Fibroblast of skin of right biceps (primary cell): ENCODE measurements at places on chromosomes 1 and 21.

GRCh38 chr1:218395916-218396315 lies 50.8 kb downstream of the TGFB2 start:
- no peak for DNase-seq

GRCh38 chr1:241677201-241677600 lies 25.1 kb downstream of the WDR64 start:
- no peak for DNase-seq

GRCh38 chr1:156809281-156809680 lies 7.4 kb downstream of the SH2D2A start:
- no peak for DNase-seq

DNA sequence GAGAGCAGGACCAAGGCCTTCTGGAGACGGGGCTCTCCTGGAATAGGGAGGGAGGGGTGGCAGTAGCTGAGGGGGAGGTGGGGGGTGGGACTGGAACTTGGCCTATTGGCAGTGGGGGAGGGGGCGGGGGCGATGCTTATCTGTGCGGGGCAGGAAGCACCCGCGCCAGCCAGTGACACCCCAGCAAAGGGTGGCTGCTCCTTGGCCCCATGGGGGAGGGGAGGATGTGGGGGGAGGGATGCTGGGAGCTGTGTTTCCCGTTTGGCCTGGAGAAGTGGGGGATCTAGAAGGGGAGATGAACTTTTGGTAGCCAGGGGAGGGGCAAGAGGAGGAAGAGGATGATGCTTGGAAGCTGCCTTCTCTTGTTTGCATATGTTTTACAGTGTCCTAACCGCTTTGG lies 11.0 kb downstream of the ZBTB7B start:
- no peak for DNase-seq

- DNase-seq = no peak
These were observed 16.8 kb downstream of the CNST start for GRCh38 chr1:246583056-246583440.

GRCh38 chr1:172746091-172746949 lies 87.4 kb downstream of the FASLG start:
- DNase-seq = peak; percentile 92

DNA sequence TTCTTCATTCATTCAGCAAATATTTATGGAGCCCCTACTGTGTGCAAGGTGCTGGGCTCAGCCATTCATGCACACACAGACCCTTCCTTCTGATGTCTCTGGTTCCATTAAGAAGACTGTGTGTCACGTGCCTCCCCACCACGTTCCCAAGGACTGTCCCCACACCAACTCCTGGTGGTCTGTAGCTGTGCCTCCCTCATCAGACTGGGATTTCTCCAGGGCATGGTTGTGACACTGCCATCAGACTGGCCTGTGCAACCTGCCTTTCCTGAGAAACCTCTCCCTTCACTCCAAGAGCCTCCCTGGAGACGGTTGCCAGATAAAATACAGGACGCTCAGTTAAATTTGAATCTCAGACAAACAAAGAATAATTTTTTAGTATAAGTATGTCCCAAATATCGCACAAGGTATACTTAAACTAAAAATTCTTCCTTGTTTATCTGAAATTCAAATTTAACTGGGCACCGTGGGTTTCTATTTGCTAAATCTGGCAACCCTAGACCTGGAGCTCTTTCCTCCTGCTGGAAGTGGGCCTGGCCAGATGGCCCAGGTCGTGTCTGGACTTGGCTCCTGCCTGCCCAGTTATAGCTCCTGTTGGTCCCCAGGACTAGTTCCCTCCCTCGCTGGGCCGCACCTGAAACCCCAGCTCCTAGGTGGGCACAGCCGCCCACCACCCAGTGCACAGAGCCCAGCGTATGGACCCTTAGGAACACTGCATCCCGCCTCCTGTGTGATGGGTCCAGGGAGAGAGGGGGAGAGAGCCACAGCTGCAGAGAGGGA lies 76.9 kb downstream of the RAP1GAP start:
- DNase-seq = no peak

GRCh38 chr1:213414346-213414745 lies 363.3 kb downstream of the RPS6KC1 start:
- DNase-seq = no peak

DNA sequence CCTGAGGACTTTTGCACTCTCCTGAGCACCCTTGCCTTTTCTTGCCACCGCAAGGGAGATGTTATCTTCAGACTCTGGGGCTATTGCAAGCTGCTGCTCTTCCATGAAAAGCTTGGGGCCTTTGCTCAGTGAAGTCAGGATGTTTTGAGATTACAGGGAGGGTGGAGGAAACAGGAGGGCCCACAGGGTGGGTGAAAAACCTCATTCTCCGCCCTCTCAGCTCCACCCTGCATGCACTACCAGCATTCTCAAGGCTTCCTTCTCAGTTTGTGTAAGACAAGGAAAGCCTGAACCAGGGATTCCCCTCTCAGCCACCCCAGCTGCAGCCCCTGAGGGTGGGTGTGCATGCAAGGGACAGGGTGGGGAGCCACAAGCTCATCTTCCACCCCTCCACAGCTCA lies 25.8 kb upstream of the ZNF648 start:
- DNase-seq = no peak

DNA sequence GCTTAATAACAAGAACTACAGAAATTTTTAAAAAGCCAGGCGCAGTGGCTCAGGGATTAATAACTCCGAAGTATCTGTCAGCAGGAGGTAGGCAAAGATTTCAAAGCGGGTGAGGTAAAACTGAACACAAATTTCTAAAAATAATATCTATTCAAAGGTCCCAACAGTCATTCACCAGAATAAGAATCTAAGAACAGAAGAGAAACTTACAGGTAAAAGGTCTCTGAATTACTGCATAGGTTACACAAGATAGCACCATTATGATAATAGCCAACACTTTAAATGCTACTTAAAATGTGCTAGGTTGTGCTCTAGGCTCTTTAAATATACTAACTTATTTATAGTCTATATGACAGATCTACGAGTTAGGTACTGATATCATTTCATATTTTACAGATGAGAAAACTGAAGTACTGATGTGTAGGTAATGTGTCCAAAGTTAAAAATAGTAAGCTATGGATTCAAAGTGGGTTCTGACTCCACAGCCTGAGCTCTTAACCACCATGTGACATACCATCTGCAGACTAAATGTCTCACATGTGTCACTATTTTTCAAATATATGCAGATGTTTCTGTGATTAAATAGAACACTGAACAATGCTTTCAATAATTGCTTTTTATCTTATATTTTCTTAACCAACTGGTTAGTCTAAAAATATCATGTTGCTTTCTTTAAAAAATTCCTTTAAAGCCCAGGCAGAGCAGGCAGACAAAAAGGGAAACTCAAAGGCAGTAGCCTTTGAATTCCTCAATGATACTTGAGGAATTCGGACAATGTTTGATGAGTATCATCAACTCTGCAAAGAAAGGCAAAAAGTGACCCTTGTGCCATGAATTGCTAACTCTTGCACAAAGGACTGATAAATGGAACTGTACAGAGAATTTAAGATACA lies 80.5 kb upstream of the TTC39A start:
- DNase-seq = peak; percentile 73

DNA sequence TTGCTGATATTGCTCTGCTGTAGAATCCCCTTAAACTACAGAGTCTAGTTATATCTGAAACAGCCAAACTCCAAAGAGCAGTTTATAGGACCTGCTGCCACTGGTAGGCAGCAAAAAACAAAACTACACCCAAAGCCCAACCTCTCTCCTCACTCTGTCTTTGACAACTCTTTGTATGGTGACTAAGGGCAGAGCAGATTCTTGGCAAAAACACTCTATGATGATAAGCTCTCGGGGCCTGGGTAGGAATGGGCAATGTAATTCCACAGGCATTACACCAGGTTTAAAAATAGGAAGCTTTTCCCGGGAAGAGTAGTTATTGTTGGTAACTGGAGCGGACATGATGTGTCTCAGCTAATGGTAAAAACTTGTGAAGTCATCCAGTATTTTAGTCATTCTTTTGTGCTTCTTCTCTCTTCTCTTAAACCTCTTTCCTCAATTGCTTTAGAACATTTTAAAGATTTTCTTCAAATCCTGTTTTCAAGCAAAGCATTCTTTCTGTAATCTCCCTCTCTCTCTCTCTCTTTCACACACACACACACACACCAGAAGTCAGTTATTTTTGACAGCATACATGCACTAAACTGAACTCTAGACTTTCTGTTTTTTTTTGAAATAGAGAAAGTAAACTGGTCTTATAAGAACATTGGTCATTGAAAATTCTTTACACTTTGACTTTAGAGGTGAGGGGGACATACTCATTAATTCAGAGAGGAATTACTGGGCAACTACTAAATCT lies 193.5 kb downstream of the PAPPA2 start:
- peak; percentile 97 for DNase-seq

GRCh38 chr1:88063605-88064004 lies 620.5 kb upstream of the PKN2 start:
- peak; percentile 58 for DNase-seq

DNA sequence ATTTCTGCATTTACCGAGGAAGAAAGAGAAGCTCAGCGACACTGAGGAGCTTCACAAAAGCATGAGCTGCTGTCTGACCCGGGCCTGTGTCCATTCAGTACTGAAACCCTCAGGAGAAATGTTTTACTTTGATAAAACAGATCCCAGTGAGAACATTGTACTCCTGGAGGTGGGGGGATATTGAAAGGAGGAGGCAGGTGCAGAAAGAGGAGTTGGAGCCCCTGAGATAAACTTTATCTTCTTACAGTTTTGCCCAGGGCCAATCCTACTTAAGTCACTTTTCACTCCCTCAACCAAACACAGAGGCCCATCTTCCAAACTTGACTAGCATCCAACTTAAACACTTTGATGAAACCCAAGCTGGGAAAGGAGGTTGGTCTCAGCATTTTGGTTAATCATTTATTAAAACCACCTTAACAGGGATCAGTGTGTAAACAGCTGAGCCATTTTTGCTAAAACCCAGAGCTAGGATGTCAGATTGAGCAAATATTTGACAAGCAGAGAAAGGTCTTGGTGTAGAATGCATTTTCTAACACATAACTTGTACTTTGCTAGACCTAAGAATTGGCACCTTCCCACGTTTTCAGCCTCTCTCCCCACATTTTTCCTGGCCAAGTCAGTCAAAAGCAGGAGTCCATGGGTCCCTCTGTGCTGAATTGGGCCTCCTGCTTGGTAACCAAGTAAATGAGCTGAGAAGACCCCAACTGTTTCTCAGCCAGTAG lies 32.5 kb upstream of the SARS1 start:
- DNase-seq = peak; percentile 39

GRCh38 chr1:93601686-93602085 lies 80.0 kb downstream of the BCAR3 start:
- no peak for DNase-seq

DNA sequence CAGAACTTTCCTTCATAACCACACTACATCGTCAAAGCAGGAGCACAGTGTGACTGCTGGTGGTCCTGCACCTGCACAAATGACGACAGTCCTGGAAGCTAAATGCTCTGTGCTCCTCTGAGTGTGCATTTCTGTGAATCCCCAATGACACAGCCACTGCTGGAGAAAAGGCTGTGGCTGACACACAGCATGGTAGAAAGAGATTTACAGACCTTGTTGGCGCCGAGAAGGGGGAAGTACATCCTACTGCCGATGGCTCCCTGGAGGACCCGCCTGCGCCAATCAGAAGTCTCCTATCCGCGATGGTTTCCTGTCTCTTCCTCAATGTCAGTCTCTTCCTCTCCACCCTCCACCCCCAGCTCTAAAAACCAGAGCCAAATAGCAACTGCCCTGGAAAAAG lies 115.4 kb upstream of the RAB4A start:
- DNase-seq = no peak

DNA sequence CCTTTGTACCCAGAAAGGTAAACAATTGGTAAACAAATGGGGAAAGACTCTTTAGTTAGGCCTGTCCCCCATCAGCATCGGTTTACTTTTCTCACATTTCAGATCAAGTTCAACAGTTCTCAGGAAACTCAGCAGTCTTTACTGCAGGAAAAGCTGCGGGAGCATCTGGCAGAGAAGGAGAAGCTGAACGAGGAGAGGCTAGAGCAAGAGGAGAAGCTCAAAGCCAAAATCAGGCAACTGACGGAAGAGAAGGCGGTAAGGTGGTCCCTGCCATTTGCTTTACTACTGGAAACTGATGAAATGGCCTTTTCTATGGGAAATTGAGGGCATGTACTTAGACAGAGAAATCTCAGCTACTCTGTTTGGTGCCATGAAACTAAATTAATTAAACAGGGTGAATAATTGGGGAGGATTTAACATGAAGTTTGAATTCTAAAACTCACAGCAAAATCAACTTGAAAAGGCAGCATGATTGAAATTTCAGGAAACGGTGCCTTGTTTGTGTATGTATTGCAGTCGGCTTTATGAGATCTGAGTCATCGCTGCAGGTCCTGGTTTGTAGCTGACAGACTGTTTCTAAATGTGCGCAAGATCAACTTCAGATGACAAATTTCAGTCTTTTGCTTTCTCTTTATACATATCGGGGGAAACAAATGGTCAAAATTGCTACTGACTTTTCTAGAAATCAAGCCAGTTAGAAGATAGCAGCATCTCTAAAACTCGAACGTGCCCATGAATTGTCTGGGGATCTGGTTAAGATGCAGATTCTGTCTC lies 67.9 kb upstream of the EFHD2 start:
- peak; percentile 73 for DNase-seq

DNA sequence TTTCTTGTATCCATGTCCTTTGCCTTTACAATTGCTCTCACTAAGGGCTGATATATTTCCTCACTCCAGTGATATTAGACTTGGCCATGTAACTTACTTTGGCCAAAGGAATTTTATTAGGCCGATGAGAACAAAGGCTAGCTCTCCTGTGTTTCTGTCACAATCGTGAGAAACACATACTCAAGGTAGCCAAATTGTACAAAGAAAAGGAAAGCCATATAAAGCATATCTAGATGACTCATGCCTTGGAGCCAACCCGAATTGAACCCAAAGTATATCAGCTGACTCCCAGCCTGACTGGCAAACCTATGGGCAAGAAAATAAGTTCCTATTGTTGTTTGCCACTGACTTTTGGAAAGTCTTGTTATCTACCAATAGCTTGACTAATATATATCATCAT lies 371.7 kb upstream of the LRRC7 start:
- DNase-seq = no peak

DNA sequence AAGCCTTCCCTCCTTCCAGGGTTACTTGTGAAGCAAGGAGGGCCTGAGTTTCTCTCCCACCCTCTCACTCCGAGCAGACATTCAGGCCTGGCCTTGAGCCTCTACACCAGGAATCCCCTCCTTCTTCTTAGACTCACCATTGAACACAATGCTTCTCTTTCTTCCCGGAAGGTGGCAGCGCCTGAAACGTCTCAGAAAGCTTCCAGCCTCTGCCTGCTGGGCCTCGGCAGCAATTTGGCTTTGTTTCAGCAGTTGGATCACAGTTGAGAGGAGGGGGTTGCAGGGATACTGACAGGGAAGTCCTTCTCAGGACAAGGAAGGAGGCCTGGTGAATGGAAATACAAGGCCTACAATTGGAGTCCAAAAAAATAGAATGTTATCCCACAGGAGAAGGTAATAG lies 6.3 kb downstream of the CLDN8 start:
- no peak for DNase-seq

- DNase-seq = no peak
These were observed 29.1 kb upstream of the IVNS1ABP start for GRCh38 chr1:185345913-185346720.

GRCh38 chr1:100584761-100585745 lies 47.1 kb downstream of the GPR88 start:
- peak; percentile 28 for DNase-seq
